Ureter (tissue), 1 donor: ENCODE measurements at places on chromosomes 2 and 18. TPM values are rescaled to one million over a fixed set of nuclear protein-coding genes. Genes with fewer than 3 reads are reported as not detected.

The PLEK gene
- total RNA-seq, result 3.7 TPM

The NUP35 gene
- 27.9 TPM for total RNA-seq

DNA sequence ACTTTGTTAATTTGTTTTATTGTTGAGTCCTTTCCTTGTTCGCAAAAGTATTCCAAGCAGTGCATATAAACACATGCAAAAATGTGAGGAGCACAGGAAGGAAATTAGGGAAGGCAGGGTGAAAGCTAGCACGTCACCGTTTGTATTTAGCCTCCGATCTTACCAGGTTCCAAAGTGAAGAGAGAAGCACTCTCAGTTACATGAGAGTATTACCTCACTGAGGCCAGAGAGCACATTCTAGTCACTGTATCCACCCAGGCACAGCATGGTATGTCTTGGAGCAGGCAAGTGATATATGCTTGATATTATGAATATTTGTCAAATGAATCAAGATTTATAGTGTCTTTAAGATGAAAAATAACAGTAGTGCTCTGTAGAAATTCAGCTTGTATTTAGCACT lies 6.5 kb upstream of the TMEM182 start:
- DNase-seq, result no peak

GRCh38 chr18:7786569-7786968 lies 219.5 kb downstream of the PTPRM start:
- no peak for DNase-seq

DNA sequence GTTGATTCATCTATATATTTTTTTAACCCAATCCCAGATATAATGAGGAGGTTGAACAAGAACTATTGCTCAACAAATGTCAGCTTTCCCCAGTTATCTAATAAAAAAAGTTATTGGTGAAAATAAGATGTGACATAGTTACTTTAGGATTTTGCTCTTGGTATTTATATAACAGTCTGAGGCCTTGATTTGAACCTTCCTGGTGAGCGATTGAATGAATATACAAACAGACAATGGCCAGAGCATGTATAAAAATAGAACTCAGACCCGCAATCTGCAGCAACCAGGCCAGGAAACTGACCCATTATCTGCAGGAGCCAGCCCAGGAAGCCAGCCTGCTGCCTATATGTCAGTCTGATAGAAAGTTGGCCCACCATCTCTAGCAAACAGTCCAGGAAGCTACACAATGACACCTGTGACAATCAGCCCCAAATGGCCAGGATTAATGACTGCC lies 81.6 kb downstream of the HS6ST1 start:
- no peak for DNase-seq

DNA sequence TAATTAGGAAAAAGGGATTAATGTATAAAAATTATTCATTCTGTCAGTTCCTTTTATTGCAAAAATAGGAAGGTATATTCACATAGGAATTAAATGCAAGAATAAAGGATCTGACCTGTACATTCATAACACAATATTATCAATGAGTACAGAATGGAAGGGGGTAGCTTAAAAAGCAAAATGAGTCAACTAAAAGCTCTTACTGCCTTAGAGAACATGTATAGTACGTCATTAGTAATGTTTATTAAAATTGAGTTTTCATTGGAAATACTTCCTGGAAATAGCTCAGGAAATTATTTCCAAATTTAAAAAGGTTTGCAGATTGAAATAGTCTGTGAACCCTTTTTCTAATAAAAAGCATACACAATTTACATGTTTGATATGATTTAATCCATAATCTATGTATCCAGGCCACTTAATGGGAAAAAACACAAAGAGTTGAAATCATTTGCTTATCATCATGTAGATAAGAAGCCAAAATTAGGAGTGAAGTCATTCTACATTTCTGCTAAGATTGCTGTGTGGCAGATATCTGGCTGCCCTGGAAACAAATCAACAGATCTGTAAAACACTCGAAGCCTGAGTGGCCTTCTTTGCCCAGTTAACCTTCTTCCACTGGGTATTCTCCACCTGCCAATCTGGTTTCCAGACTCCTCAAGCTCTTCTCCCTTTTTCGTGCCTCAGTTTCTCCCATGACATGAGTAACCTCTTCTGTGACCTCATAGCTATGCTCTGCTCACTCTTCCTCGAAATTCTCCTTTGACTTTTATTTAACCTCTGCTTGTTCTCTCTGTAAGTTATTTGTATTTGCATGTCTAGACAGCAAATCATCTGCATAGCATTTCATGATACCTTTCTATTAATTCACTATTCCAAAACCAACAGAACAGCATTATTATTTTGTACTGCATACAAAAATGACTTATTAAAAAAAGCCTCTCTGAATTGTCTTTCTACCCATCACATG lies 181.2 kb upstream of the REV1 start:
- DNase-seq, result no peak
